IPS-NIHi11 (cell line): ENCODE measurements at places on chromosomes 7 and 10.
A peak's percentile ranks its signal among the peaks of the same experiment; 100 is the strongest.

- DNase-seq: no peak
Observed at GRCh38 chr10:74981831-74982633, 129.4 kb upstream of the SAMD8 start.

DNA sequence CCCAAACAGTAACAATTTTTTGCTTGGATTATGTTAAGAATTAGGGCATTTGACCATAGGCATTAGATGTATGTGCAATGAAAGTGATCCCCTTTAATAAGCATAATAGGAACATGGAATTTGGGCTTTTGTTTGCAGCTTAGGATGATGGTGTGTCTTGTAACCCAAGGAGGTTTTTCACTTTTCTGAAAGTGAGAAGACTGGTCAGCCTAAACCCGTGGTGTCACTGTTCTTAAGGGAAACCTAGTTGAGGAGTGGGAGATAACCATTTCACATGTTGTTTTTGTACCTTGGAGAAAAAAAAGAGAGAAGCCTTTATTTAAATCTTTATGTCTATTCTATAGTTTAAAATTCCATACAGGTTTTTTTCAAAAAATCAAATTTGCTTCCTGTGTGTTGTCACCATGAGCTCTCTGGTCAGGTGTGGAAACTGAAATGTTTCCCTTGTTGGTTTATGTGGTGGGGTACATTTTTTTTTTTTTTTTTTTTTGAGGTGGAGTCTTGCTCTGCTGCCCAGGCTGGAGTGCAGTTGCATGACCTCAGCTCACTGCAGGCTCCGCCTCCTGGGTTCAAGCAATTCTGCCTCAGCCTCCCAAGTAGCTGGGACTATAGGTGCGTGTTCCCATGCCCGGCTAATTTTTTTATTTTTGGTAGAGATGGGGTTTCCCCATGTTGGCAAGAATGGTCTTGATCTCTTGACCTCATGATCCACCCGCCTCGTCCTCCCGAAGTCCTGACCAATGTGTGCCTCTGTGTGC, 7.7 kb downstream of the CCM2 start:
- DNase-seq: no peak

DNA sequence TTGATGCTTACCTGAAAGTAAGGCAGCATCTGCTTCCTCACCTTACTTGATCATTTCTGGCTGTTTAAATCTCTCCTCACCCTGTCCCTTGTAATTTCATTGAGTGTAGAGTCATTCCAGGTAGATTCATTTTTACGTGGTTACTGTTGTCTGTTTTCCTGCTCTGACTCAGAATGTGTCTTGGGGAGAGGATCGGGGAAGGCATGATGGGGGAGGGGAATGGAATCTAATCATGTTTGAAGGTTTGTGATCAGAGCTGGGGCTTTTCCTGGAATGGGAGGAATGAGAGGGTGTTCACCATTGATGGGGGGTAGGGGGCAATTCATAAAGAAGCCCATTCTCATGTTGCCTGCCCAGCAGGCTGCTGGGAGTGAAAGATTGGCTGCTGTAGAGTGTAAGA, 18.7 kb downstream of the SEC24C start:
- no peak for DNase-seq

- DNase-seq: no peak
Observed at GRCh38 chr10:133327651-133328357, 8.9 kb downstream of the CALY start.

GRCh38 chr7:22853674-22854157, 31.1 kb upstream of the TOMM7 start:
- no peak for DNase-seq

- no peak for DNase-seq
Observed at GRCh38 chr10:44439958-44440244, 55.0 kb upstream of the CXCL12 start.

- no peak for DNase-seq
Observed at GRCh38 chr10:79096514-79096913, 27.7 kb downstream of the ZMIZ1 start.

DNA sequence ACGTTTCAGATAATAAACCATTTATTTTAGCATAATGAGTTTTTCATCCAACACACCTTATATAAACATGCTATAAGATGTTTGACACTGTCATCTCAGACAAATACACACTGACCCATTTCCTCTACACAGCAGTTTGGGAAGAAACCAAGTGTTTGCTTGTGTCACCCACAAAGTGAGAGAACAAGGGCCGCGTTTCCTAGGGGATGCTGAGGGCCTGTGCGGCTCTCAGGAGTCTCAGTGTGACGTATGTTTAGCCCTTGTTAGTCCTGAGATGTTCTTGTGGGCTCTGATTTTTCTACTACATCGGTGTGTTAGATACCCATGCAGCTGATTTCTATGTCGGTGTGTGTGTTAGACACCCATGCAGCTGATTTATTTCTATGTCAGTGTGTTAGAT, 266.3 kb downstream of the DIP2C start:
- no peak for DNase-seq

- DNase-seq: no peak
Observed at GRCh38 chr10:70655316-70655715, 17.0 kb upstream of the ADAMTS14 start.

DNA sequence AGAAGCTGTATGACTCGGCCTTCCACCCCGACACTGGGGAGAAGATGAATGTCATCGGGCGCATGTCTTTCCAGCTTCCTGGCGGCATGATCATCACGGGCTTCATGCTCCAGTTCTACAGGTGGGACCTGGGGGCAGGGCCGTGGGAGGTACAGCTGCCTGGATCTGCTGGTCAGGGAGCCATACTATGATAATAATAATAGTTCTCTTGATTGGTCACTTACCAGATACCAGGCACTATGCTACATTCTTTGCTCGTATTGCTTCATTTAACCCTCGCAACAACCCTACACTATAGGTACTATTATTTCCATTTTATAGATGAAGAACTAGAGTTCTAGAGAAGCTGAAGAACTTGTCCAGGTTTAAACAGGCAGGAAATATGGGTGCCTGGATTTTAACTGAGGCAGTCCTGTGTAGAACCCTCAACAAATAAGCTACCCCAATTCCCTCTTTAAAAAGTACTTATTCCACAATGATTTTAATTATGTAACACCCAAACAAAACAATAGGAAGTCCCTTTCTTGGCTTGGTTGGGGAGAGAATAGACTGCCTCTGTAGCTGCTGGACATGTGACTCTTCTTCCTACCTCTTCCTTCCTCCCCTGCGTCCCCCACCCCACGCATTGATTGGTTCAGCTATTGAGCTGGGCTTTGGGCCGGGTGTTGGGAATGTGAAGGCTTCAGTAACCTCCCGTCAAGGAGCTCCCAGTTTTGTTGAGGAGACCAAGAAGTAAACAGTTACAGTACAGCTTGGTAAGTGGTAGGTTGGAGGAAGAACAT, 12.8 kb downstream of the SFXN2 start:
- DNase-seq: no peak

DNA sequence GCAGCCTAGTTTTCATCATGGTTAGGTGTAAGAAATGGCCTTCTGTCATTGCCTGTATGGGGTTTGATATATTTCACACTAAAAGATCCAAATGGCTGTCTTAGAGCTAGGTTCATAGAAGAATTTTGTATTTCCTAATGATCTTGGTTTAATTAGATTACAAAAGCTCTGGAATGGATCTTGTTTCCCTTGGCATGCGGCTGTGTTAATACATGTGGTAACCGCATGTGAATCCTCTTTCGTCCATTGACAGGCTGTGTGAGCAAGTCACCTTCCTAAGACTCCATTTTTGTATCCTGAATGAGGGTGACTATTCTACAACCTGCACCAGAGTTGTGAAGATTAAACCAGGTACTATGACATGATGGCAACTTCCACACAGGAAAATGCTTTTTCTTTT, 12.4 kb upstream of the FZD1 start:
- no peak for DNase-seq

- no peak for DNase-seq
Observed at GRCh38 chr10:119940487-119940886, 48.0 kb downstream of the SEC23IP start.

- DNase-seq: no peak
Observed at GRCh38 chr7:113392421-113392820, 274.1 kb upstream of the SMIM30 start.

GRCh38 chr7:52504561-52504960, 530.9 kb upstream of the POM121L12 start:
- no peak for DNase-seq

DNA sequence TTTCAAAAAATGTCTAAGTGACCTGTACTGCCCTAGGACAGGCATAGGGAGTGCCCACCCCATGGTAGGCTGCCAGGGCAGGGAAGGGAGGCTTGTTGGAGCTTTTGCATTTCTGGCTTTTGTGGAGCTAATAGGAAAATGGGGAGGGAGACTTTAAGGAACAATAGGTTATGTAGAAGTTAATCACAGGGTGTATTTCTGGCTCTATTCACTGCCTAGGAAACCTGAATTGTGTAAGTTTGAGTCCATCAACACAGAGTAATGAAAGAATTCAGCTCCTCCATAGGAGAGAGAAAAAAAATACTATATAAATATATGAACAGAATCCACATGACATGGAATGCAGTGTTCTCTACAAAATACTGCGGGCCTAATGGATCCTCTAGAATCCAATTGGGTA, 661.5 kb downstream of the KCNMA1 start:
- no peak for DNase-seq

- no peak for DNase-seq
Observed at GRCh38 chr10:119203006-119203405, 4.4 kb upstream of the GRK5 start.

DNA sequence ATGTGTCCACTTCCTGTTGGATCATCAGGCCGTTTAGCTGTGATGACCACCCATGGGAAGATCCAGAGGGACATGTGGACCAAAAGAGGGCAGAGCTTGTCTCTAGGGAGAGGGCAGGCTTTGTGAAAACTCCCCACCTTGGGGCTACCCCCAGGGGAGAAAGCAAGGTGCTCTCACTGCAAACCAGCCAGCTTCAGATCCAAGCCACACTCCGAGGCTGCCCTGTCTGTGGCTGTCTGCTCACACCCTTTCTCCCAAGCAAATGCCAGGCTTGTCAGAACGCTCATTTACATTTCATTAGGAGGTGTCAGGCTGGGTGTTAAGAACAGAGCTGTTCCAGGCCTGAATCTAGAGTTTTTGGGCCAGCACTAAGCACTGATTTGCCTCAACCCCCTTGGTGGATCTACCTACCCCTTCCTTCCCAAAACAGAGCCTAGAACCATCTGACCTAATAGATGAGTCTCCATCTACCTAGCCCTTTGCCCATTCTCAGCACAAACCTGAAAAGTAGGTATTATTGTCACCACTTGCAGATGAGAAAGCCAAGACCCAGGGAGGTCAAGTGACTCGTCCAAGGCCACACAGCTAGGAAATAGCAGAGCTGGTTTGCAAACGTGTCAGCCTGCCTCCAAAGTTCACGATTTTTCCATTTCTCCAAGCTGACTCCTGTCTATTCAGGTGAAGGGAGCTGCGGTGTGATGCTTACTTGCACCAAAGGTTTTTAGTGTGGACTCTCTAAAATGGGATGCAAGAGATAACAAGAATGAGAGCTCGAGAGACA, 130.9 kb downstream of the EMX2 start:
- DNase-seq: no peak

DNA sequence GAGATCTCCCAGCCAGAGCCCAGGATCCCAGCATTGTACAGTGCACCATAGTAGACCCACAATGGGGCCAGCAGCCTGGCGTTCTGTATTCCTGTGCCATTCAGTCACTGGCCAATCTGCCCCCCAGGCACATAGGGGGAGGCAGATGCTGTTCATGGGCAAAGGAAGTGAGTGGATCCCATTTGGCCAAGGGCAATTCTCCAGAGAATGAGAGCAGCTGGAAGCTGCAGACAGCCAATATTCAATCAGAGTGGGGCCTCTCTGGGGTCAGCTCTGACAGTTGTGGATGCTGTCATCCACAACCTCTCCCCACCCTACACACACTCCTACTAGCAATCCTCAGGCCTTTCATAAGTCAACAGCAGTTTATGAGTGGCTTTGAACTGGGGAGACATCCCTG, 17.5 kb downstream of the STEAP1B start:
- no peak for DNase-seq

GRCh38 chr7:13946181-13946580, 43.3 kb downstream of the ETV1 start:
- no peak for DNase-seq

GRCh38 chr10:4529266-4529665, 296.7 kb upstream of the AKR1E2 start:
- DNase-seq: no peak

DNA sequence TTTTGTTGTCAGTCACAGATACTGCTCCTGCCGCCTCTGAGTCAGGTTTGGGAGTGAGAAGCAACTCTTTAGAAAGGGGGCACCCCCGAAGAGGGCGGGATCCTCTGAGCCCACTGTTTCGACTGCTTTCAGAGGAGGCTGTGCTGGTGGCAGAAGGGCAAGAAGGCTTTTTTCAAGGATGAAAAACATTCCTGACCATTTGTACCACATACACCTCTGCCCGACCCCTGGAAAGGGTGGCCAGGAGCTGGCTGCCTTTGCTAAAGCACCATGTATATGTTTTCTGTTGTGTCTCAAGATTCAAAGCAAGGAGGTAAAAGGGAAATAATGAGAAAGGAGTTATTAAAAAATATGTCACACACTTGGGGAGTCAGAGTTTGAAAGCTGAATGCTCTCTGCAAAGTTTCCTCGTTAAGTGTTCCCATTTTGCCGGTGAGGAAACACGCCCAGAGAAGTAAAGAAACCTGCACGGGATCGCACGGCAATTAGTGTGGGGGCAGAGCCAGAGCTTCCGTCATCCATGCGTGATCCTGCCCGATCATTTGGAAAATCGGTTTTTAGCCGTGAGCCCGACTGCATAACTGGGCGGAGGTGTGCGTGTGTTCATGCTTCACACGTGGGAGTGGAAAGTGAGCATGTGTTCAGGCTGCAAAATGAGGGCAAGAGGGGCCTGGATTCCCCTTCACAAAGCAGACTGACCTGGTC, 163.2 kb downstream of the ADAM12 start:
- DNase-seq: no peak

GRCh38 chr10:78320506-78320905, 286.8 kb downstream of the RPS24 start:
- DNase-seq: peak; percentile 4

DNA sequence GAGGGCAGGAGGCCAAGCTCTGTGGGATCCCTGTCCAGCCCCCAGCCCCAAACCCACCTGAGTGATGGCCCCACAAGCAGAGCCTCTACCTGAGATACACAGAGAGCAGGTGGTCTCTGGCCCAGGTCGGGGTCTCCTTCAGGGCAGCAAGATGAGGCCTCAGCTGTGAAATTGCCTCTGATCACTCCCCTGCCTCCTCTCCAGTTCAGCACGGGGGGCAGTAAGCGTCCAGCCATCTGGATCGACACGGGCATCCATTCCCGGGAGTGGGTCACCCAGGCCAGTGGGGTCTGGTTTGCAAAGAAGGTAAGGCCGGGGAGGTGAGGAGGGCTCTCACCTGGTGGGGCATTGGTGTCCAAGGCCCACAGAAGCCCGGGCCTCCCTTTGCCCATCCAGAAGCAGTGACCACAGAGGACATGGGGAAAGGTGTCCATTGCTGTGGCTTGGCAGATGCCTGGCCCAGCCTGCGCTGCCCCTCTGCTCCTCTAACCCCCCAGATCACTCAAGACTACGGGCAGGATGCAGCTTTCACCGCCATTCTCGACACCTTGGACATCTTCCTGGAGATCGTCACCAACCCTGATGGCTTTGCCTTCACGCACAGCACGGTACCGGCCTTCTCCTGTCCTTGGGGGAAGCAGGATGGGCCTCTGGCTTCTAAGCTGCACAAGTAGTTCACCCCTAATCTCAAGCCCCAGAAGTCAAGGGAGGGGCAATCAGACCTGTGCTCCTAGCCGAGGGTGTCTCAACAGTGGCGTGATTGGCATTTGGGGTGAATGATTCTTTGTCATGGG, 3.1 kb downstream of the CPA1 start:
- no peak for DNase-seq
